ENCODE measurements at places on chromosomes 2 and 18.

GRCh38 chr2:101524806-101525430 lies 50.0 kb upstream of the RFX8 start:
- no peak for DNase-seq

- DNase-seq, result no peak
Measured at GRCh38 chr2:240731178-240731545, 39.5 kb downstream of the AQP12A start.

DNA sequence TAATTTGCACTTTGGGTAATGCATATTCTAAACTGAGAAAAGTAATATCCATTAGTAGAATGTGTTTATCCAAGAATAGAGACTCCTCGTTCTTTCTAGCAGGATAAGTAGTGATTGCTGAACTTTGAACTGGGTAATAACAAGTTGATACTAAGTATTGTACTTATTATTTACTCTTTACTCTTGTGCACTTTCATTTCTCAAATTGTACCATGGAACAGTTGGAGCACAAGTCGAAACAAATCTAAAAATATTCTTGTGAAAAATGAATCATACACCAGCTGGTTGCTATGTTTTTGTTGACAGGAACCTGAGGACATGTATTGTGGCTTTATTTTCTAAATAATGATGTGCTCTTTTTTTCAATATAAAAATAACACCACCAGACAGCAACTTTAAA lies 111.9 kb downstream of the RGPD3 start:
- DNase-seq, result no peak

GRCh38 chr2:178530625-178531142 lies 50.4 kb downstream of the PLEKHA3 start:
- DNase-seq, result no peak

GRCh38 chr2:201402651-201403562 lies 45.8 kb upstream of the FLACC1 start:
- DNase-seq, result no peak
